ENCODE measurements at places on chromosomes 1 and 21.

GRCh38 chr21:34922479-34922878, 126.6 kb downstream of the RUNX1 start:
- no peak for DNase-seq

GRCh38 chr1:54361342-54361741, 44.9 kb downstream of the SSBP3 start:
- DNase-seq = no peak

DNA sequence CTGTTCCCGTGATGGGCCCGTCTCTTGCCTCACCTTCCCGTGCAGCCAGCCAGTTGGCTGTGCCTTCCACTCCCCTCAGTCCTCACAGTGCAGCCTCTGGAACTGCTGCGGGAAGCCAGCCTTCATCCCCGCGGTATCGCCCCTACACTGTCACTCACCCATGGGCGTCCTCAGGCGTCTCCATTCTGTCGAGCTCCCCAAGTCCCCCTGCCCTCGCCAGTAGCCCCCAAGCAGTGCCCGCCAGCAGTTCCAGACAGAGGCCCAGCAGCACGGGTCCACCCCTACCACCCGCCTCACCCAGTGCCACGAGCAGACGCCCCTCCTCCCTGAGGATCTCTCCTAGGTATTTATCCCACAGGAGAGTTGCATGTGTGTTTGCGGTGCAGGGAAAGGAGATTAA, 73.5 kb downstream of the UBE4B start:
- DNase-seq = no peak

DNA sequence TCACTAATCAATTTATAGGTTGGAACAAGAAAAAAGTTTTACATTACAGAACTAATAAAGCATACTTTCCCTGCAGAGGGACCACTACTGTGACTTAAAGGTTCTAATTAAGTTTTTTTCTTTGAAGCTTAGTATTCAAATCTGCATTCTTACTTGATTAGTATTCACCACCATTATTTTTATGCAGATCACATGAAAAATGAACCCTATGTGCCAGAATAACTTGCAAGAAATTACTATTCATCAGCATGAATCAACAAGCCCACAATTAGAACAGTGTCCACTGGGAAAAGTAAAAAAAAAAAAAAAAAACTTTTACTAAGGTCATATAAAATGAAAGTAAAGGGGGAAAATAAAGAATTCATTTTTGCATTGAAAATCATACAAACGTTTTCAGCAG, 90.8 kb downstream of the SMYD3 start:
- no peak for DNase-seq

- DNase-seq = no peak
Observed at GRCh38 chr1:48418742-48419141, 53.3 kb downstream of the SPATA6 start.

DNA sequence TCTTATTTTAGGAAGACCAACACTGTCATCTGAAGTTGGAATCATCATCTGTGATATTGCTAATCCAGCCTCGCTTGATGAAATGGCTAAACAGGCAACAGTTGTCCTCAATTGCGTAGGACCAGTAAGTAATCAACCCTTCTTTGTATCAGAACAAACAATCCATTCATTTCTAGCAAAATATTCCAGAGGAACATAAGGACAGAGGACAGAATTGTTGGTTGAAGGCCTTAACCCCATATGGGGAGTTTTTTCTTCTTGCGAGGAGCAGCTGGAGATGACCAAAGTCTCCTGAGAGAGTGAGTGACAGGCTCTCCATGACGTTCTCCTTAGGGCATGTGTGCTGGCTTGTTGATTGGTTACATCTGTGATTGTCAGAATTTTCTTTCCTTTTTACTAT, 2.7 kb downstream of the SCCPDH start:
- DNase-seq = no peak

DNA sequence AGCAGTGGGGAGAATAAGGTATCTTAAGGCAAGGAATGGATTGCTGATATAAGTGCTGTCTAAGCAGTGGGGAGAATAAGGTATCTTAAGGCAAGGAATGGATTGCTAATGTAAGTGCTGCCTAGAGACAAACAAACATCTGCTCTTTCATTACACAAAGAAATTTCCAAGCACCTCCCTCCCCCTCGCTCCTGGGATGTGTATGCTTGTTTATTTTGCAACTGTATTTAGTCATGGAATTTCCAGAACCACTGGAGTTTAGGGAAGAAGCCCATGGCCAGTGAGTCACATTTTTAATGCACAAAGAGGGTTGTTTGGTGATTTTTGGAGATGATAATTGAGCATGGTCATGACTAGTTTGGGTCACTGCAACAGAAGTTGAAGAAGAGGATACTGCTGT, 21.5 kb downstream of the PDPN start:
- DNase-seq = no peak

- no peak for DNase-seq
Observed at GRCh38 chr1:186456729-186457255, 4.1 kb downstream of the PDC start.

DNA sequence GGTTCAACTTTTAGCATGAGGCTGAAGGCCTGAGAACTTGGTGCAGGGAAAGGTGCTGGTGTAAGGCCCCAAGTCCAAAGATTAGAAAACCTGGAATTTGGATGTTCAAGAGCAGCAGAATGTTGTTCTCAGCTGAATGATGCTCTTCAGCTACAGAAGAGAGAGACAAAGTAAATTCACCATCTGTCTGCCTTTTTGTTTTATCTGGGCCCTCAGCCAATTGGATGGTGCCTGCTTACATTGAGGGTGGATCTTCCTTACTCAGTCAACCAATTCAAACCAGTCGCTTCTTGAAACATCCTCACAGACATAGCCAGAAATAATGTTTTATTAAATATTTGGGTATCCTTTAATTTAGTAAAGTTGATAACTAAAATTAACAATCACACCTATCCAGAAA, 748.2 kb upstream of the ADAMTS5 start:
- no peak for DNase-seq

GRCh38 chr1:158943059-158943458, 11.7 kb downstream of the PYHIN1 start:
- no peak for DNase-seq

GRCh38 chr1:228347181-228347580, 59.5 kb downstream of the TRIM11 start:
- no peak for DNase-seq

- no peak for DNase-seq
Observed at GRCh38 chr1:206695733-206696132, 11.0 kb downstream of the MAPKAPK2 start.

DNA sequence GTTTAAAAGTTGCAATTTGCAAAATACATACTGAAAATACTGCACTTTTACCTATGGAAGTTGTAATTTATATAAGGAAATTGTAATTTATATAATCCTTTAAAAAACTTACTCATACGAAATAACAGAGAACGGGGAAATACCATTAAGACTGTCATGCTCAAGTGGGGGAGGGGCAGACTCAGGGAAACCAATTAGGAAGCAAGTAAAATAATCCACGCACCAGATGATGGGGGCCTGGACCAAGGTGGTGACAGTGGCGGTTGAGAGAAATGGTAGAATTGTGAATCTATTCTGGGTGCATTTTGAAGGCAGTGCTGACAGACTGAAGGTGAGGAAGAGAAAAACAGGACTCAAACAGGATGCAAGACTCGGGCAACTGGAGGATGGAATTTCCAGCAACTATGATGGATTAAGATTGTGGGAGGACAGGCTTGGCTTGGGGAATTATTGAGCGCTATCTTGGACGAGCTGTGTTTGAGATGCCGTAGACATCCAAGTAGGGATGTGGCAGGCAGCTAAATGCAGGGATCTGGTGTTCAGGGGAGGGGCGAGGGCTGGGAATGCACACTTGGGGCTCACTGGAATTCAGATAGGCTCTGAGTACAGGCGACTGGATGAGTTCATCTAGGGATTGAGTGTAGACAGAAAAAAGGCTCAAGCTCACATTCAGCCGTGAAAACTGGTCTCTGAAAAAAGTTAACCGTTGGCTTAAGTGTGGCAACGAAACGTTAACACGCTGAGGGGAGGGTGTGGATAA, 977 bp downstream of the LCA5L start:
- no peak for DNase-seq

- DNase-seq = no peak
Observed at GRCh38 chr1:222600281-222600680, 10.5 kb upstream of the TAF1A start.

GRCh38 chr1:202005958-202006357, 4.4 kb upstream of the ELF3 start:
- no peak for DNase-seq

GRCh38 chr1:150578272-150579109, 919 bp downstream of the MCL1 start:
- peak; percentile 62 for DNase-seq

- DNase-seq = no peak
Observed at GRCh38 chr1:56709995-56710394, 64.9 kb downstream of the PRKAA2 start.

DNA sequence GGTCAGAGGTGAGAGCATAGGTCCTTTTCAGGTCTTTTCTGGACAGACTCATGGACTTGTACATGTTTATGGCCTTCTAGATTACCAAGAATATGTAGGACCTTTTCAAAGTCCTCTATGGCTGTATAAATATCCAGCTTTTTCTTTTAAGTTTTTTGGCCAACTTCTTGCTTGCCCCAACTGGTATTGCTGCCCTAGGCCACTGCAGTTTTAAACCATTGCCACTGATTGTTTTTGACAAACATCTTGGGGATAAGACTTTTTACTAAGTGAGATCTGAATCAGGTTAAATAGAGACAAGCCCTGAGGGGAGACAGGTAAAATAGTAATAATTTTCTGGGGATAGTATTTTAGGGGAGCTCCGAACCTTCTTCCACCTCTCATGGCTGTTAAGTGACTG, 14.8 kb upstream of the DDR2 start:
- no peak for DNase-seq

- DNase-seq = no peak
Observed at GRCh38 chr1:104855550-104855949, 1105.9 kb downstream of the AMY1C start.

GRCh38 chr1:245807306-245807705, 652.5 kb downstream of the KIF26B start:
- no peak for DNase-seq

GRCh38 chr1:224745394-224745793, 129.3 kb downstream of the CNIH3 start:
- no peak for DNase-seq

DNA sequence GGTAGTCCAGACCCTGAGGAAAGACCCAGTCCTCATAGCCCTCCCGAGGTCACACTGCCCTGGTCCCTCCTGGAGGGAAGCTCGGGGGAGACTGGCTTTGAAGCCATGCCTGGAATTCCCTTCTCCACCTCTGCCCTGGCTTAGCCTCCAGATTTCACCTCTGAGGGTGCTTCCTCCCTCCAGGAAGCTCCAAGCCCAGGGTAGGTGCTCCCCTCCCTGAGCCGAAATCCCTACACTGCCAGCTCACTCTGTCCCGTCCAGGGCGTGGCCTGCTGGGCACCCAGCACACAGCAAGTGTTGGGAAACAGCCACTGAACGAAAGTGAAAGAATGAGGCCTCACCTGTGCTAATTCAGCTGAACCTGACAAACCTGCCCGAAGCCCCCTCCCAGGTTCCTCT, 6.0 kb upstream of the TNFRSF25 start:
- DNase-seq = no peak

- no peak for DNase-seq
Observed at GRCh38 chr1:203036135-203036534, 9.8 kb downstream of the PPFIA4 start.

- no peak for DNase-seq
Observed at GRCh38 chr1:25461849-25462248, 31.2 kb downstream of the MACO1 start.

- DNase-seq = peak; percentile 78
Observed at GRCh38 chr1:89820422-89821321, at the start of gene LRRC8D. Gene LRRC8D, plus strand, starts transcription at chr1:89821032. Its CDS starts 112,037 bp downstream, at chr1:89933069.

GRCh38 chr1:29438991-29439390, 202.7 kb downstream of the PTPRU start:
- no peak for DNase-seq

DNA sequence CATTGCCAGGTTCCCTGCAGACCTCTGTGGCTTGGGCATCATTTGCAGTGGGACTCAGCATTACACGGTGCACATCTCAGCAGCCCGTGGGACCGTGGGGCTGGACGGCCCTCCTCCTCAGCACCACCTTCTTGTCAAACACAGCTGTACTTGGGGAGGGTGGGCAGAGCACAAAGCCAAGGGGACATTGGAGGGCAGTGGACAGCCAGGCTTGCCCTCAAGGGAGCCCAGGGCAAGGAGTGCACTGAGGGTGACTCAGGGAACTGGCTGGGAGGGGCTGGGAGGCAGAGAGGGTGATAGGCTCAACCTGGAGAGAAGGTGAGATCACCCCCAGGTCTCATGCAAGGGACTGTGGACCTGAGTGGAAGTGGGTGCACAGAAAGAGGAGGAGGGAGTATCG, 3.4 kb downstream of the CAPN9 start:
- DNase-seq = no peak

DNA sequence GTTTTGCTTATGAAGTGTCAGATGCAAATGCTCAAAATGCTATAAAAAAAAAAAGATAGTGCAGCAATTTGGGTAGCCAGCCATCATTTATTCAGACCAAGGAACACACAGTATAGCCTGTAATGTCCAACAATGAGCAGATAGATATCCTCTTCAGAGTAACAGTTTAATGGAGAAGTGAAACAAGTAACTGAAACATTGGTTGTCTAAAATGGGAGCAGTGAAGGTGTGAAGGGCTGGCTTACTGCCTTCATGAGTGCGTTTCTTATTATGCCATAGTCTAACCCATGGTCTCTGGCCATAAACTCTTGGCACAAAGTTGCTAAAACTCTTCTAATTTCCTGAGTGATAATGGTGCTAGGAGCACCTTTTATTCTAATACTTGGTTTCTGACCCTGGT, 11.4 kb downstream of the RGS5 start:
- DNase-seq = no peak

DNA sequence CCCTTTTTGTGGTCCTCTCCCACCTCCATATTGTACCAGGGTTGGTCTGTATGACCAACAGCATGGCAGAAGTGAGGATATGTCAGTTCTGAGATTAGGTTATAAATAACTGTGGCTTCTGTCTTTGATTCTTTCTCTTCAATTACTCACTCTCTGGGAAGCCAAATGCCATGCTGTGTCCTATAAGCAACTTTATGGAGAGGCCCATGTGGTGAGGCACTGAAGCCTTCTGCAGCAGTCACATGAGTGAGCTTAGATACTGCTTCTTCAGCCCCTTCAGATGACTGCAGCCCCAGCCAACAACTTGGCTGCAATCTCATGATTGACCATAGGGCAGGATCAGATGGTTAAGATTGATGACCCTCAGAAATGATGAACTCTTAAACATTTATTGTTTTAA, 34.0 kb upstream of the SAMD13 start:
- no peak for DNase-seq

DNA sequence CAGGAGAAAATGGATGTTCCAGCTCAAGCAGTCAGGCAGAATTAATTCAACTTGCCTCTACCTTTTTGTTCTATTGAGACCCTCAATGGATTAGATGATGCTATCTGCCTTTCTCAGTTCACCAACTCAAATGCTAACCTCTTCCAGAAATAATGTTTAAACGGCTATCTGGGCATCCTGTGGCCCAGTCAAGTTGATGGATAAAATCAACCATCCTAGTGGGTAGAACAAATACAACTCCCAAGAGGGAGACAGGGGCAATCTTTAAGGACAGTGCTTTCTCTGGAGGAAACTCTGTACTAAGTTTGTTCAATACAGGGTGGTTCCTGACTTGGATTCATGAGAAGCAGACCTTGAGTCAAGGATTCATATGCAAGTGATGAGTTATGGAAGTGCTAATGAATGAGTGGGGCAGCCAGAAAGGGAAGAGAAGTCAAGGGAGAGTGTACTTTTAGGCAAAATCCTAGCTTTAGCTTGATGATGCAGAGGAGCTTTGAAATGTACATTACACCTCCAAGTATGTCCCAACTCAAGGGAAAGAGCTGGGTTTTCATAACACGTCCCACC, 49.4 kb upstream of the COG2 start:
- DNase-seq = no peak
